ENCODE measurements at places on chromosomes 1 and 21. TPM values are rescaled to one million over a fixed set of nuclear protein-coding genes. Genes with fewer than 3 reads are reported as not detected.

DNA sequence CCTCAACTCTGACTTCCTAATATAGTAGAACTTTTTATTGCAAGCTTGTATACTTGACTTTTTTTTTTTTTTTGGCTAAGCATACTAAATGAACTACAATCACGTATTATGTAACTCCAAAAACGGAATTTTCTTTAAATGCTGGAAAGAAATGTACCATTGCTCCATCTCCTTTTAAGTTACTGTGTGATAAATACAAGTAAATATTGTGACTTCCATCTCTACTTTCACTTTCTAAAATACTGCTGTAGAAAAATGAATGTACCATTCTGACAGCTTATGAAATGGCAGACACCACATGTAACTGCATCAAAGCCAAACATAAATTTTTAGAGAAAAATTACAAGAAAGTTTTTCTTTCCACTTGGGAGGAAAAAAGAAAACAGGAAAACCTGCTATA is 54.7 kb downstream of the ASH1L start:
- no peaks in the 10 kb centered on the region for H3K4me1 ChIP-seq
- H3K27me3 ChIP-seq, result no peaks in the 10 kb centered on the region
- no peak overlapping the region for H3K27ac ChIP-seq
- H3K36me3 ChIP-seq, result no peaks in the 10 kb centered on the region

The EVA1B gene
- total RNA-seq, result 8.7 TPM

- H3K36me3 ChIP-seq, result no peaks in the 10 kb centered on the region
- H3K4me1 ChIP-seq, result no peaks in the 10 kb centered on the region
- no peak overlapping the region for H3K27ac ChIP-seq
- H3K4me3 ChIP-seq, result no peak overlapping the region
Measured at GRCh38 chr1:51380936-51381335, 50.6 kb upstream of the TTC39A start.

DNA sequence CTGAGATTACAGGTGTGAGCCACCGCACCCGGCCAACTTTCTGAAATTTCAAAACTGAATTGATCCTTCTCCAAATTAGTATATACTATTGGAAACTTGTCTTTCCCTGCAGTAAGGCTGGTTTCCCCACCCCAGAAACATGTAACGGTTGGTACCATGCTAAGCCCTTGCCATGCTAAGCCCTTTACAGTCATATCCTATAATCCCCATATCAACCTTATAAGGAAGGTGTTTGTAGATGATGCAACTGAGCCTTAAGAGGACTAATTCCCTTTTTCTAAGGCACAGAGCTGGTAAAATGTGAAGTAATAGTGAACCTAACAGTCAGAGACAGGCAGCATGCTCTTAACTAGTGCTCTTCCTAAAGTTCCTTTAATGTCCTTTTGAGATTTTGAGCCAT is 413.7 kb downstream of the DISC1 start:
- H3K27ac ChIP-seq, result no peak overlapping the region
- H3K27me3 ChIP-seq, result no peaks in the 10 kb centered on the region
- H3K4me3 ChIP-seq, result no peak overlapping the region
- H3K36me3 ChIP-seq, result no peaks in the 10 kb centered on the region

GRCh38 chr1:31976401-31976800 is 37.3 kb upstream of the KHDRBS1 start:
- no peak for DNase-seq
- no peaks in the 10 kb centered on the region for H3K4me1 ChIP-seq
- H3K27ac ChIP-seq, result no peak overlapping the region
- no peaks in the 10 kb centered on the region for H3K27me3 ChIP-seq
- H3K4me3 ChIP-seq, result no peak overlapping the region
- H3K36me3 ChIP-seq, result no peaks in the 10 kb centered on the region

DNA sequence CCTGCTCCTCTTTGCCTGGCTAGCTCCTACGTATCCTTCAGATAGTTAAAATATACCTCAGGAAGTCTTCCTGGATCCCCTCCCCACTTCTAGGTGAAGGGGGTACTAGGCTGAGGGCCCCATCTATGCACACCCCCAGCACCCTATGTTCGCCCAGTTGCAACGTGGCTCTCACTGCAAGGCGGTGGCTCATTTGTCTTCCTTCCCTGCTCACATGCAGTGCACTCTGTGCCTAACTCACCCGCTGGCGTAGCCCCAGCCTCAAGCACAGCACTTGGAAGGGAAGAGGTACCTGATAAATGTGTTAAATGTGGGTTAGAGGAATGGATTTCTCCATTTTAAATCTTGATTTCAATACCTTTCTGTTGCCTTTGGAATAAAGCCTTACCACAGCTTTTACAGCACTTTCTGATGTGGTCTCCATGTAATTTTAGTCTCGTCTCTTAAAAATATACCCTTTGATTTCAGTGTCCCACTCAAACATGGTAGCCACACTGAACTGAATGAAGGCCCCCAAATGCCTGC is 39.3 kb downstream of the L1TD1 start:
- H3K4me1 ChIP-seq, result no peaks in the 10 kb centered on the region
- H3K4me3 ChIP-seq, result no peak overlapping the region
- no peaks in the 10 kb centered on the region for H3K27me3 ChIP-seq
